Stimulated activated CD4-positive, alpha-beta T cell treated with anti-CD3 and anti-CD28 coated beads, TNF-alpha, amount 100 ng/mL, for 24 hours (primary cell): ENCODE measurements at places on chromosomes 3 and 15.

GRCh38 chr3:10292505-10293419 lies at the start of gene GHRL:
GHRL (minus strand) TSS chr3:10292947; CDS start chr3:10290180, 2,767 bp downstream.
- no peak for DNase-seq

DNA sequence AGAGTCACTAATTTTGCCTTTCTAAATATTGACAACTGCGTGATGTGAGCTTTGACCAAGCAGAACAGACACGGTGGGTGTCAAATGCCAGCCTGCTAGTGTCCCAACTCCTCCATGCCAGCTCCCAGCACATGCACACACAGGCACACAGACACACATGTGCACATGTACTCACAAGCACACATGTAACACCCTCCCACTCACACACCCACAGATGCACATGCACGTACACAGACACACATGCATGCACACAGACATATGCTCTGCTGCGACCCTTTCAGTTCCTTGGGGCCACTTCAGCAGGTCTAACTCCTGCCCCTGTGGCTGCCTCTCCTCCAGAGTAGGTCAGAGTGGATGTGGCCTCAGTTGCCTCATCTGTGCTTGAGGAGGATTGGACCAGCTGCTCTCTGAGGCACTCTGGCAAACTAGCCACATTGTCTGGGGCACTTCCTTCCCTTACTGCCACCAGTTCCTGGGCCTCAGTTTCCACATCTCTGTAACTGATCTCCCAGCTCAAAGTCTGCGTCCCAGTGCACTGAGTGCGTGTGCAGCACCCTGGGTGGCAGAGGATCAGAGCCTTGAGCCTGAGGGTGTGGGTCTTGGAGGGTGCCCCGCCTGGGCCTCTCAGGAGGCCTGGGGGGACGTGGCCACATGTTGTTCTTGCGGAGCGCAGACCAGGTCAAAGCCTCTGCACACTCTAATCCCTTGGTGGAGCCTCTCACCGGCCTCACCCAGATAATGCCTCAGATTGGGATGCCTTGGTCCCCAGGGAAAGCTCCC lies 55.0 kb upstream of the PRR23E start:
- no peak for DNase-seq

DNA sequence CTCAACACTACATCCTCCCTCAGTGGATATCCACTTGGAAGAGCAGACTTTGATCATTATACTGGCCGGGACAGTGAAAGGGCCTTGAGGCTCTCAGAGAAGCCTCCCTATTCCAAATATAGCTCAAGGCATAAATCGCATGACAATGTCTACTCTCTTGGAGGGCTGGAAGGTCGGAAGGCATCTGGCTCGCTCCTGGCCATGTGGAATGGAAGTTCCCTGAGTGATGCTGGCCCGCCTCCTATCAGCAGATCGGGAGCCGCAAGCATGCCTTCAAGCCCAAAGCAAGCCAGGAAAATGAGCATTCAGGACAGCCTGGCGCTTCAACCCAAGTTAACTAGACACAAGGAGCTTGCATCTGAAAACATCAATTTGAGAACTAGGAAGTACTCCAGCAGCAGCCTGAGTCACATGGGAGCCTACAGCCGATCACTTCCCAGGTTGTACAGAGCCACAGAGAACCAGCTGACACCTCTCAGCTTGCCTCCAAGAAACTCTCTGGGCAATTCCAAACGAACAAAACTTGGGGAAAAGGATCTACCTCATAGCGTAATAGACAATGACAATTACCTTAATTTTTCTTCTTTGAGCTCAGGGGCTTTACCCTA lies 25.4 kb downstream of the PHLDB2 start:
- no peak for DNase-seq

GRCh38 chr15:38905632-38906031 lies 341.0 kb upstream of the RASGRP1 start:
- DNase-seq, result no peak

GRCh38 chr3:127307112-127307835 lies 19.4 kb upstream of the PRR20G start:
- no peak for DNase-seq

DNA sequence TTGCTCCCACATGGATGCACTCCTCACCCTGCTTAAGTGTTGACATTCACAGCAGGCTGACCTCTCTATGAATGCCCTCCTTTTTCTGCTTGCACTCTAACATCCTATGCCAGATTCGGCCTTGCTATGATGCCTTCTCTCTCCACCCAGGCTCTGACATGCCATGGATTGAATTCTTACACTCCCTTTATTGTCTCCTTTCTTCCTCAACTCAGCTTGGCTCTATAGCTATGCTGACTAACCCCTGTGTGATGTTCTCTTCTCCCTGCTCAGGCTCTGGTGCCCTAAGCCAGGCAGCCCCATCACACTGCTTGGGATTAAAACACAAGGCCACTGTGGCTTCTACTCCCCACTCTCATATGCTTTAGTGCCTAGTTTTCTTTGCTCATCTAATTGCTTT lies 563.7 kb downstream of the NSUN3 start:
- no peak for DNase-seq

DNA sequence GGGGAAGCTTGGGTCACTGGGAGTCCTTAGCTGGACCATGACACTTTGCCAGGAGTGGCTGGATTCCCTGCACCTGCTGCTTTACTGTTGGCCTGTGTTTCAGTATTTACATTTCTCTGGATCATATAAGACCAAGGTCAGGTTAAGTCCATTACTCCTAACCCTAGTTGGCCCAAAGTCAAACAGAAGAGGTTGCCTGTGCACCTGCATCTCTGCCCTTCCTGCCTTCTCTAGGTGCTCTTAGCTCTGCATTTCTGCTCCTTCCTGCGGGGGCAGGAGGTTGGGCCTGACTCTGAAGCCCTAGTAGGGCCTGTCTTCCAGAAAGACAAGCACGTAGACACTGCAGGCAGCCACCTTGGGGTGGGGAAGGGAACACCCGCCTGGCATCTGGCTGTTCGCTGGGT lies 124.3 kb downstream of the RPLP1 start:
- DNase-seq, result no peak

DNA sequence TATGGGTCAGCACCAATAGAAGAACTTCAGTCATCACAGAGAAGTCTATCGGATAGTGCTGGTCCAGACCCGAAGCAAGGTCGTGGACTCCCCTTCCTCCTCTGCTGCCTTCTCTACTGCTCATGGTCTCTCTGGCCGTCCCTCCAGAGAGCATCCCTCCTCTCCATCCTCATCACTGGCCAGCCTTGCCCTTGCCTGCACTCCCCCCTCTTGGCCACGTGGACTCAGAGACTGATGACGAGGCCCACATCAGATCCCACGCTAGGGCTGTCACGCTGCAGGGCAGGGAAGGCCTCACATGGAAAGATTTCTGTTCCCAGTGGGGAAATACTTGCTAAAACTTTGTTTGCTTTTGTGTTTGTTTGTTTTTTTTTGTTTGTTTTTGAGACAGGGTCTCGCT lies 35.3 kb downstream of the IGDCC3 start:
- DNase-seq, result no peak

GRCh38 chr15:27784107-27784506 lies 315.0 kb downstream of the OCA2 start:
- no peak for DNase-seq

DNA sequence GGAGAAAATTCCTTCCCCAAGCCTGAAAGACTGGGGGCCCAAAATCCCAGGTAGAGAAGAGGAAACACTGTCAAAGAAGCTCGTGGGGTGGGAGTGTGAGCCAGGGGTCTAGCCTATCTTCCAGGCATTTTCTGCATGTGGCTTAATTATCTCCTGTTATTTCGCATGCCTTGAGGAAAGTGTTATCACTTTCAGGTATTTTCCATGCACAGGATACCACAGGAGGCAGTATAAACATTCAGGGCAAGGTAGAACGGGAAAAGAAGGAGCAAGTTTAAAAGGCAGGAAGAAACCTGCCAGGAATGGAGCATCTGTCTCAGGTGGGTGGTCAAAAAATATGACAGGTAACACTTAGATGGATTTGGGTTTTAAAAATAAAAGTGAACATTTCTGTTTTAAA lies 575.3 kb upstream of the ZNF385D start:
- DNase-seq, result no peak

DNA sequence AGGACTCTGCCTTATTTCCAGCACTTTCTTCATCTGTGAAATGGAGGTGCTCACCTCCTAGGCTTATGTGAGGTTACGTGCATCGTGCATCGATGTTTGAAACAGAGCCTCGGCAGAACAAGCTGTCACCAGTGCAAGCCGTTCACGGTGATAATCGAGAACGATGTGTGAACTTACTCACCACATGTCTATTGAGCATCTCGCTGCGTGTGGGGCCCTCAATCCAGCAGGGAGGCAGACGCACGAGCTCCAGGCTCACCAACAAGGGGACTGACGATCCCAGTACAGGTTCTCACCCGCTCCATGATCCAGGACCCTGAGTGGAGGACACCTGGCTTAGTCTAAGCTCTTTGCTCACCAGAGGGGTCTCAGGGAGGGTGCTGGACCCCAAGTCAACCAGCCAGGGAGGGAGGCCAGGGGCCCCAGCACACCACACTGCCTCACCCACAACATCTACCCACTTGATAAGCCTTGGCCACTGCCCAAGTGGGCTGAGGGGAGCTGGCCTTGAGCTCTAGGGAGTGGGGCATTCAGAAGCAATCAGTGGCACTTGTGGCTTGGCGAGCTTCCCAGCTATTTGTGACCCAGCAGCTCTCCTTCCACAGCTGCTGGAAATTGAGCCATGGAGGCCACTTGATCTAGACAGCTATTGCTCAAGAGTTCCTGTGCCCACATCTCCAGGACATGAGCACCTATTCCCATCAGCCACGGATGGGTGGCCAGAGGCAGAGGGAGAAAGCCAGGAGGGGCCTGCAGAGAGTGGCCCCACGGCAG lies 34.4 kb upstream of the SLC6A1 start:
- DNase-seq, result no peak

- no peak for DNase-seq
Measured at GRCh38 chr3:69612791-69613190, 126.5 kb upstream of the MITF start.

GRCh38 chr3:67875858-67876257 lies 221.4 kb upstream of the SUCLG2 start:
- no peak for DNase-seq

DNA sequence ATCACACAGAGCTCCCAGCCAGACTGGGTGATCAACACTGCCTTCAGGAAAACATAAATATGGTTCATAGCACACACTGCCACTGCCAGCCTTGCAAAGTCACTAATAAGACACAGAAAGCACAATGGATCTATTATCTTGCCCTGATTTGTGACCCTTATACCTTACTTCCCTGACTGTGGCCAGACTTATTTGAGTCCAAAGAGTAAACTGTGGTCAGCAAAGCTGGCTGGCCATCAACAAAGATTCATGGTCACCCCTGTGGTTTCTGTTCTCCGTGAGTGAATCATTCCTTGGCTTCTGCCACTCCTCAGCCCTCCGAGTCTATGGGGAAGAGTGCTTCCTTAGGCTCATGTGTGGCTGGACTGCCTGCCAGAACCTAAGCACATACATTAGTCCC lies 437.7 kb downstream of the RAP2B start:
- no peak for DNase-seq

- DNase-seq, result no peak
Measured at GRCh38 chr3:5822843-5823242, 635.3 kb downstream of the EDEM1 start.

GRCh38 chr3:143237077-143237627 lies 117.6 kb downstream of the CHST2 start:
- DNase-seq, result no peak

DNA sequence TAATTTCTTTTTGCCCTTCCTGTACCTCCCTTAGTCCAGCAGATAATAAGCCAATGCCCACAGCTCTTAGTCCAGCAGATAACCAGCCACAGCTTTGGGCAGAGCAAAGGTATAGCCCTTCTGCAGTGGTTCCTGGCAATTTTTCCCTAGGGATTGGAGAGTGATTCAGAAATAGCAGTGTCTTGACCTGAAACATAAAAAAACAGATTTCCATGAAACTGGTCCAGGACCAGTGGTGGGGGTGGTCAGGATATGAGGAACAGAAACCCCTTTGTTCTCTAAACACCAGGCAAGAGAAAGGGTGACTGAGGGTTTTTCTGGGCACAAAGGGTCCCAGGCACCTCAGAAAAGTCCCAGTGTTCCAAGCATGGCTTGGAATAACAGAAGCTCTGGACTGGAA lies 103.4 kb downstream of the ARRDC4 start:
- DNase-seq, result no peak

GRCh38 chr3:119469418-119470189 lies 841 bp downstream of the POGLUT1 start:
- no peak for DNase-seq

DNA sequence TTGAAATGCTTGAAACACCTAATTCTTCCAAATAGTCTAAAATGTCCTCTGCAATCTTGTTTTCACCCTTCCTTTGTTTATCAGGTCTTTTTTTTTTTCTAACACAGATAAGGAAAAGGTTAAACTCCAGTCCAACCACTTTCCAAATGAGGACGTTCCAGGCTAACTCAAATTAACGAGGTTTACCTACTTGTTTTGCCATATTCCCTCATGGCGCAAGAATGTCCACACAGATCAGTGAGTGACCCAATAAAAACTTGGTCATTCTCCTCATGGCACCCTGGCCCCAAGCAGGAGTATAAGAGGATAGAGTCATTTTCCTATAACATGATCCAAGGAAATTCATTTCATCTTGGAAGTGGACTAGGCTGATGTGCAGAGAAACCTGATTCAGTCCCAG lies 6.6 kb upstream of the LIPC start:
- DNase-seq, result no peak

DNA sequence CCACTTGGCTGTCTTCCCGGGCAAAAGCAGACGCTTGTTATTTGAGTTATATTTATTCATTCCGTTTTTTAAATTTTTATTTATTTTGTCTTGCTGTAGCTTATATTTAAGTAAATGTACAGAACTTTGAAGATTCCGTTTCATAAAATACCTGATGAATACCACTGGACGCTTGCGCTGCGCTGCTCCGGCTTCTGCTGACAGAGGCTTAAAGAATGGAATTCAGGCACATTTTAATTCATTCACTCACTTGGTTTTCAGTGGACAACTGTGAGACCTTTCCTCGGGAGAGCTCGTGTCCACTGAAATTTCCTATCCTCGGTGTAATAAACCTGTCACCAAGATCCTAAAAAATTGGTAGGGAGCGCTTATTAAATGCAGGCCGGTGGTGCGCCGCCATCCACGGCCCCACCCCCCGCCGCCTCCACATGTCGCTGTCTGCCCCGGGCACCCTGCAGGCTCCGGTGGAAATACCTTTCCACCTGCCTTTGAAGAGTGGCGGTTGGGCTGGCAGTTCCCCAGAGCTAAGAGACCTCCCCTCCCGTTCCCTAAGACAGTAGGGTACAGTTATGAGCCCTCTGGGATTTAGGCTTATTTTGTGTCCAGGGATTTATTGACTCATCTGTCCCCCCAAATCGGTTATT lies 62.5 kb upstream of the UBE2E1 start:
- no peak for DNase-seq
